ENCODE measurements at places on chromosomes 12 and 14.

- DNase-seq = no peak
These were observed 594 bp upstream of the VCPKMT start for GRCh38 chr14:50116966-50117365.

GRCh38 chr14:91352053-91352452, 65.6 kb downstream of the CCDC88C start:
- no peak for DNase-seq

DNA sequence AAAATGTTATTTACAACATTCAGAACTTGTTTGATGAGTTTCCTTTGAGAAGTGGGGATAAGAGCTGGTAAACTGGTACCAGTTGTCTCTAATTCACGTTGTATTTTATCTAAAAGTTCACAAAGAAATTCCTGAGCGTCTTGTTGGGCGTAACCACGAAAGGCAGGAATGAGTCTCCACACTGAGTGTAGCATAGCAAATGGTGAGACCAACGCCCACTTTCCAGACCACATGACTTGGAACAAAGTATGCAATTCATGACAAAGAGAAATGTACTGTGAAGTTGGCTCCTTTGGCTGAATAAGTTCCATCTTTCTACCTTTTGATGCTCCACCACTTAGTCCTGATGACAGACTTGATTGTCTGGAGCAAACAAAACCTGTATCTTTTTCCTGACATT, 18.4 kb downstream of the USP44 start:
- no peak for DNase-seq

GRCh38 chr12:41795051-41795600, 349.5 kb downstream of the GXYLT1 start:
- no peak for DNase-seq

DNA sequence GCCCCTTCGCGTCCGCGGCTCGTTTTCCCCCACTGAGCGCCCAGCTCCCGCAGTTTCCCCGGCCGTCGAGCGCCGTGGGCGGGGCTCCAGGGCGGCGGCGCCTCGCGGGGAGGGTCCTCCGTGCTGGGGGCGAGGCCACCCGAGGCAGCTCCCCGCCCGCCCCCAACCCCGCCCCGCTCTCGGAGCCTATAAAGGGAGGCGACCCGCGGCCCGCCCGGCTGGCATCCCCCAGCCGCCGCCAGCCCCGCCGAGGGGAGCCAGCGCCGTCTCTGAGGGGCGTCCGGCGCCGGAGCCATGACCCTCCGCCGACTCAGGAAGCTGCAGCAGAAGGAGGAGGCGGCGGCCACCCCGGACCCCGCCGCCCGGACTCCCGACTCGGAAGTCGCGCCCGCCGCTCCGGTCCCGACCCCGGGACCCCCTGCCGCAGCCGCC, at the start of gene TAMALIN:
Gene TAMALIN (plus strand): TSS at position 221 of the 432 bp plus-strand sequence. CDS start 74 bp downstream, at position 295.
- DNase-seq = peak; percentile 83

DNA sequence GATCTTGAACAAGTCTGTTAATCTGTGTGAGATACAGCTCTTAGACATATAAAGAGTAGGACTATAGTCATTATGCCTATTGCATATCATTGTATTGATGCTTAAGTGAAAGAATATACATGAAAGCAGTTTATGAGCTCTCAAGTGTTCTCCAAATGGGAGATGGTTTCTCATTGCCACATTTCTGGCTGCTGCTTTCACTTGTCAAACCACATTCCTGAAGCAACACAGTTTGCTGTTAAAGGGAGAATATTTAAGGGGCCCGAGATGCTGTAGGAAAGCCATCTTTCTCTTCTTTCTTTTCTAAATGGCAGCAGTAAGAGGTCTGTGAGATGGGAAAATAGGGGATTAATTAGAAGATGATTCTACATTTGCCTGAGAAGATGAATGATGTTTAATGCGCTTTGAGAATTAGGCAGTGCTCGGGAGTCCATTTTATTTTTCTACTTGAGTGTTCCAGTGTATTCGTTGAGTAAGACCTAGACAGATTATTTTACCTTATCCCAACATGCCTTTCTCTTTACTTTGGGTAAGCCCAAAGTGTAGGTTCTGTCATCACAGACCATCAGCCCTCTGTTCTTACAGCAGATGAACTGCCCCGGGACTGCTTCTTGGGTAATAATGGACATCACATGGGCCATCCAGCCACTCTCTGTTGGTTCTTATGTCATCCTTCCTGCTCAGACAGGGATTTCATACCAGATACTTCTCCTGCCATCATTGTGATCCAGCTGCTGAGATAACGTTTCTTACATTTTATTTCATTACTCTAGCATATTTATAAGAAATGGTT, 35.6 kb downstream of the ANO4 start:
- no peak for DNase-seq

GRCh38 chr14:72830356-72830755, 63.5 kb downstream of the DPF3 start:
- DNase-seq = no peak

DNA sequence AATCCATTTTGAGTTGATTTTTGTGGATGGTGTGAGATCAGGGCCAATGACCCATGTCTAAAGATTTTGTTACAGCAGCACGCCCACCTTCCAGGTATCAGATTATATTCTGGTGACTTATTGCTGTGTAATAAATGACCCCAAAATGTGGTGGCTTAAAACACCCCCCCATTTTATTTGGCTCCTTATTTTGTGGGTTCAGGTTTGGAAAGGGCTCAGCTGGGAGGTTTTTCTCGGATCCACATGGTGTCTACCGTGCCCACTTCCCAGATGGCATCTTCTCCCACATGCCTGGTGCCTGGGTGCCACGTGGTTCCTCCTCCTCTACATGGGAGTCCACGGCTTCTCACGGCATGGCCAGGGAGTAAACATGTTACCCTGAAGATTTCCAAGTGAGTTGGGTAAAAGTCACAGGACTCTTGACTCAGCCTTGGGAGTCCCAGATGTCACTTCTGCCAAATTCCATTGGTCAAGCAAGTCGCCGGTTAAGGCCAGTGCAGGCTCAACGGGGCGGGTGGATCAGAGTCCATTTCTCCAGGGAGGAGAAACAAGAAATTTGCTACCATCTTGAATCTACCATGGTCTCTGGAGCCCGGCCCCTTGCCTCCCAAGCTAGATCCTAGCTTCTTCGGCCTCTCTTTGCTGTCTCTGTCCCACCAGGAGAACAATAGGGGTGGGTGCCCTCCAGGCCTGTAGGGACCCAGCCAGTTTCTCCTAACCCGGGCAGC, 214.3 kb downstream of the KIF26A start:
- DNase-seq = no peak
